ENCODE measurements at places on chromosomes 3 and 15.

DNA sequence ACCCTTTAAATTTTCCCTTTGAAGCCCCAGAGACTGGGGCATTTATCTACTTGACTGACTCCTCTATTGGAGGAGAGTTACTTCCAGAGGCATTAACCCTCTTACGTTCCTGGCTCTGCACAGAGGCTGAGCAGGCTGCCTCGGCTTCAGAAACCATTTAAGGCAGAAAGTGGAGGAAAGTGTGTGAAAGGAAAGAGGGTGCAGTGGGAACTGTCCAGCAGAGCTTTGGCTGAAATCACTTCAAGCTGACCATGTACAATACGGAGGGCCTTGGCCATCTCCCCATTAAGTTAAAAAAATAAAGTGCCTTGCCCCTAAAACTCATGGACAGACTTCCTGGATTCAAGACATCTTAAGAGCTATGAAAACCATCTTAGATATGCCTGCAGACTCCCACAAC lies 238.7 kb downstream of the SV2B start:
- no peak for ATAC-seq

GRCh38 chr3:63037116-63037515 lies 161.9 kb upstream of the CADPS start:
- no peak for ATAC-seq

GRCh38 chr3:114285648-114286230 lies 8.1 kb upstream of the TIGIT start:
- ATAC-seq = no peak

GRCh38 chr3:56110886-56111285 lies 357.4 kb downstream of the ERC2 start:
- no peak for ATAC-seq

DNA sequence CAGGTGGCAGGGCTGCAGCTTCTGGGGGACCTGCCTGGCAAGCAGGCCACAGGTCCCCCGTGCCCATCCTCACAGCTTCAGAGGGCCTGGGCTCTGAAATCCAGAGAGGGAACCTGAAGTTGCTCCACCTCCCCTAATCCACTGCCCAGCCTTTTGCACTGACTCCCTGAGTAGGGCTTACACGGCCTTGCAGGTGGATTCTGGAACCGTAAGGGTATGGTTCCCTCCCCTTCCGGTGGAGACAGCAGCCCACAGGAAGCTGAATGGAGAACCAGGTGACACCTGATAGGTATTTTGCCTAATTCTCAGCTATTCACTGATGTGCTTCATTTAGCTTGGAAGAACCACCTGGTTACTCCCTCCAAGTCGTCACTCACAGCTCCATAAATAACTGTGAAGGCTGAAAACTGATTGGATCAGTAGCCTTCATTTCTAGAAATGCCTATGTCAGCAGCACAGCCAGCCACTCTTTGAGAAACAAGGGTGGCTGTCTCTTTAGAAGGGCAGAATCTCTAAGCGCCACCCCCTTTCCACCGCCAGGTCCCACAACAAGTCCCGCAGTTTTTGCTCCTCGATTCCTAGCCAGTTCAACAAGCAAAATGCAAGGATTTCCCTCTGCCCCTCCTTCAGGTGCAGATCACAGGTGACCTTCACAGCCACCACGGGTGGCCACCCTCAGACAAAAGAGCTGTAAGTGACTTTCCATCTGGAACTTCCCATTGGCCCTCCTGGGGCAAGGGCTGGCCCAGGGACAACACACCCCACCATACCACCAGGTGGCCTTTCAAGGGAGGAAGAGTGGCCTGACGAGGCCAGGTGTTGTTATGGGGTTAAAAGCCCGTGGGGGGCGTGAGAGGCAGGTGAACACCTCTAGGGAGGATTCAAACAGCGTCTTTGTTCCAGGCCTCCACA lies 112.9 kb downstream of the SEC22A start:
- ATAC-seq = no peak

- ATAC-seq = peak; percentile 88
Measured at GRCh38 chr3:10816019-10816862, at the start of gene SLC6A11. Gene SLC6A11 (plus strand): TSS chr3:10816228. CDS start chr3:10816266, 38 bp downstream.

- ATAC-seq = no peak
Measured at GRCh38 chr15:89494941-89495637, 1.3 kb downstream of the RHCG start.

- no peak for ATAC-seq
Measured at GRCh38 chr3:156792114-156792513, 34.0 kb upstream of the LEKR1 start.

- ATAC-seq = no peak
Measured at GRCh38 chr15:76974456-76975036, 20.4 kb upstream of the PSTPIP1 start.

DNA sequence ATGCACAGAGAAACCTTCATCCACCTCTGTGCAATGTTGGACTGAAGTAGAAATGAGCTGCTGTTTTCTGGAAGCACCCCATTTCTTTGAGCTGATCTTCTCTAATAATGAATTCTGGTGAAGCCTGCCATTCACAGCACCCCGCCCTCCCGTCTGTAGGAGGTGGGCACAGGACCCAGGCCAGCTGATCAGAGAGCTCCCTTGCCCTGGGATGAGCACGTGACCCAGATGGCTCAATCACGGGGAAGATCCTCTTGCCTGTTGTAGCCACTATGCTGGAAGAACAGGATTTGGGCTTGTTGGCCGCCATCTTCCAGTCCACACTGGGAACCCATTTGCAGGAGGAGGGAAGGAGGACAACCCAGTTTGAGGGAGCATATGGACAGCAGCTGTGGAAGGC lies 44.5 kb downstream of the GOLGA6L2 start:
- no peak for ATAC-seq

GRCh38 chr15:57215326-57215725 lies 161.0 kb upstream of the CGNL1 start:
- ATAC-seq = no peak

GRCh38 chr15:100168787-100169186 lies 173.0 kb downstream of the ADAMTS17 start:
- ATAC-seq = no peak

- no peak for ATAC-seq
Measured at GRCh38 chr3:127085576-127085975, 102.7 kb downstream of the PLXNA1 start.

GRCh38 chr3:127899200-127899599 lies 15.8 kb upstream of the KBTBD12 start:
- no peak for ATAC-seq

Measured in esophagus mucosa (tissue), 1 donor.